Left ventricle myocardium inferior (tissue), 1 donor: ENCODE measurements at places on chromosomes 3 and 15. TPM values are rescaled to one million over a fixed set of nuclear protein-coding genes. Genes with fewer than 3 reads are reported as not detected.

The RASGRP1 gene
- total RNA-seq: 0.44 TPM

The PP2D1 gene
- total RNA-seq: not detected

The MON1A gene
- total RNA-seq: 8.4 TPM

The FBXO40 gene
- 245 TPM for total RNA-seq

The ZDHHC19 gene
- not detected for total RNA-seq

GRCh38 chr3:185770109-185770508, 54.7 kb downstream of the IGF2BP2 start:
- DNase-seq: no peak

- DNase-seq: no peak
Observed at GRCh38 chr3:38177181-38177580, 11.8 kb downstream of the OXSR1 start.

DNA sequence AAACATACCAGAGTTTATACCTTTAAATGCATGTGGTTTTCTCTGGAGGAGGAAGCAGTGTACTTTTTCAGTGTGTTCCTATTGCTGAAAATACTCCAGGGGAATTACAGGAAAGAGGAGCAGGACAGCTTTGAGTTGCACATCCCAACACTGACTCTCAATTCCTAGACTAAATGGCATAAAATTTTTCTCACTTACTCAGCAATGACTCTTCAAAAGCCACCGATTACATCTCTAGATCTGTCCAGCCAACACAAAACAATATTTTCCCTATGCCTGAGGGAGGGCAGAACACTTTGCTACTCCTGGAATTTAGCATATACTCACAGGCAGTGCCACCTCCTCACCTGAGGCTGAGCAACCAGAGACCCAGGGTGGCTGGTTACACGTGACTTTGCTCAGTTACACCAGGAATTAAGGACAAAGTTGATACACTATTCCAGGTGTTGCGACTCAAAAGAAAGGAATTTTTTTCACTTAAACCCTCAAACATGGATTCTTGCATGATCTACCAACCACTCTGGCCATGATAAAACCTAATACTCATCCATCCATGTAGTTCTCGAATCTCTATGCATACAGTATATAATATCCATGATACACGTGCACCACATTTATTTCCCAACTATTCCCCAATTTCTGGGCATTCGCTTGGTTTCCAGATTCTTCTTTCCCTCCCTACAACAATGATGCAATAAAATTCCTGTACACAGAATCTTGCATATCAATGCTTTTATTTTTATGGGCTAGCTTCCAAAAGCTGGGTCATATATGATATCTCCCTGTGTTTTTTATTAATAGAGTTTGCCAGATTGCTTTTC, 194.6 kb downstream of the THRB start:
- no peak for DNase-seq

- no peak for DNase-seq
Observed at GRCh38 chr3:13044496-13045240, 28.6 kb downstream of the IQSEC1 start.

DNA sequence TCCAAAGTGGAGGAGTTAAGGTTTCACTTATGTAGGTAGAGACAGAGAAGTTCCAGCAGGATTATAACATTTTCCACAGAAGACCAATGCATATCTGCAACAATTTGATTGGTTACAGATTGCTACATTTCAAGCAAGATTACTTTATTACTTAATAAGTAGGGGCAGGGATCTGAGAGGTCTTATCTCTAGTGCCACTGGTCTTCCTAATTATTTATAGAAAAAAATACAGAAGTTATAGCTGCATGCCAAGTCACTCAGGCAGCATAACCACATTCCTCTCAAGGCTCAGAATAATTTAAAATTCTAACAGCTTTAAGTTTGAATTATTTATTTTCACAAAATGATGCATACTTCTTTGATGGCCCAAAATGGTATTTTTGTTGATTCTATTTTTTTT, 30.5 kb downstream of the RAD54L2 start:
- DNase-seq: no peak

- no peak for DNase-seq
Observed at GRCh38 chr15:78873793-78874765, 1.4 kb downstream of the MORF4L1 start.

DNA sequence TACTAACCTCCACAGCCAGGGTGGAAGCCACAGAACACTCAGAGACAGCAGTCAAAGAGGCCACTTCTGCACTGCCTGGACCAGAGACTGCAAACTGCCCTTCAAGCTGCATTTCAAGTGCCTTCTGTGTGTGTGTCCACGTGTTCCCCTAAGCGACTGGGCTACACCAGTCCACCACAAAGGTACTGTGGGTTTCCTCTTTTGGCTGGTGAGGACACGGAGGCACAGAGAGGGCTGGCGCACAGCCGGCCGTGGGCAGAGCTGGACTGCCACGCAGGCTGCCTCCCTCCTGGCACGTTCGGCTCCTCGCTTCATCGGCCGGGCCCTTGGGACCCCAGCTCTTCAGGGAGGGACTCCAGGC, 60.9 kb downstream of the MGLL start:
- DNase-seq: no peak

GRCh38 chr3:194474675-194475074, 12.1 kb downstream of the ATP13A3 start:
- DNase-seq: no peak

- no peak for DNase-seq
Observed at GRCh38 chr3:75042941-75043340, 428.5 kb upstream of the CNTN3 start.
